ENCODE measurements at places on chromosomes 6 and 20. TPM values are rescaled to one million over a fixed set of nuclear protein-coding genes. Genes with fewer than 3 reads are reported as not detected.

IL17F gene
- not detected for total RNA-seq

PNPLA1 gene
- total RNA-seq = not detected

OPRL1 gene
- 0.71 TPM for total RNA-seq

HRH3 gene
- total RNA-seq = not detected

KIF3B gene
- total RNA-seq = 25.8 TPM

NKAPL gene
- total RNA-seq = 2.9 TPM

QRSL1 gene
- total RNA-seq = 8.3 TPM

CSTF1 gene
- 18.5 TPM for total RNA-seq

FAM209B gene
- total RNA-seq = not detected

- H3K36me3 ChIP-seq = no peaks in the 10 kb centered on the region
- H3K4me1 ChIP-seq = peaks cover 33% of the 10 kb centered on the region
- no peak overlapping the region for H3K27ac ChIP-seq
- no peaks in the 10 kb centered on the region for H3K27me3 ChIP-seq
- H3K4me3 ChIP-seq = no peak overlapping the region
Observed at GRCh38 chr6:118536478-118536877, 11.6 kb upstream of the PLN start.

DNA sequence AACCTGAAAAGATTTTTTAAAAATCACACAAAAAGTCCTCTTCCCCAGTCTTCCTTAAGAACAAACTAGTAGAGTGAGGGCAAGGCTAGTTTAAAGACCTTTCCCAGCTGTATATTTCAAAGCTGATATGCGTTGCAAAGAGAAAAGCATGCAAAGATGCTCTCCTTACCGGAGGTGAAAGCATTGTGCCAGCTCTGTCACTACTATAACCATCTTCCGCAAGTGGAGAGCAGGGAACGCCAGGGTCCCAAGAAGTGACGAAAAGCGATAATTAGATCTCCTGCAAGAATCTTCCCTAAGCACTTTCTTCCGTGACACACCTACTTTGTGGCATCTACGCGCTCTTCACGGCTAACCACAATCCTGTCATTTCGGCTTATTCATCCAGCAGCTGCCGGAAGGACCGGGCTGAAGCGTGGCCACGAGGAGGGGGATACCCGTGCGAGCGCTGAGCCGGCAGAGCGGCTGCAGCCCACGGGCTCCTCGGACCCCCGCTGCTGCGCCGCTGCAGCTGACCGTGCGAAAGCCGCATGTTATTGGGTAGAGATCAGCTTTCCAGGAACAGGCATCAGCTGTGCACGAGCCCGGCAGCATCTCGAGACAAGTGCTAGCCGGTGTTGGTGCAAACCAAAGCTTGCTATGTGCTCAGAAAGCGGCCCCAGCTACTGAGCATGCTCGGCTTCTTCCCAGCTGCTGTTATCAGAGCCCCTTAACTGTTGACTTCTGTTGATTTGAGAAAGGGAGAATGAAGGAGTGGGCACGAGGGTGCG is 57.2 kb upstream of the ARHGAP18 start:
- no peaks in the 10 kb centered on the region for H3K36me3 ChIP-seq
- no peaks in the 10 kb centered on the region for H3K27me3 ChIP-seq
- H3K27ac ChIP-seq = no peak overlapping the region
- peak overlapping the region; percentile 40 for H3K4me3 ChIP-seq

DNA sequence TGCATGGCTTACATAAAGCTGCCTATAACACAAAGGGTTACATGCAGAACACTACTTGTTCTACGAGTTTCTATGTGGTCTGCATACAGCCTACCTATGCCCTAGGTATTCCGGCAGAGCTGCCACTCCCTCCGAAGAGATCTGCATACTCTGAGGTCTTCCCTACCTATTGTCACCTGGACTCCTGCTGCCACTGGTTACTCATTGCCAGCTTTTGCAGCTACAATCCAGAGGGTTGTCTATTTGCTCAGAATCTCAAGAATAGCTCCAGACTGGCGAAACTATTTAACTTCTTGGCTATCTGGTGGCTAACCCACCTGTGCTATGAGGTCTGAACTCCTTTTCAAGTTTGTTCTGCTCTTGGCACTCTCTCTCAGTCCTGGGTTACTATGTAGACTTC is 323.3 kb downstream of the BMP2 start:
- H3K36me3 ChIP-seq = no peaks in the 10 kb centered on the region
- no peaks in the 10 kb centered on the region for H3K27me3 ChIP-seq
- no peak overlapping the region for H3K27ac ChIP-seq
- H3K4me3 ChIP-seq = no peak overlapping the region
- no peaks in the 10 kb centered on the region for H3K4me1 ChIP-seq
- no peak for DNase-seq

DNA sequence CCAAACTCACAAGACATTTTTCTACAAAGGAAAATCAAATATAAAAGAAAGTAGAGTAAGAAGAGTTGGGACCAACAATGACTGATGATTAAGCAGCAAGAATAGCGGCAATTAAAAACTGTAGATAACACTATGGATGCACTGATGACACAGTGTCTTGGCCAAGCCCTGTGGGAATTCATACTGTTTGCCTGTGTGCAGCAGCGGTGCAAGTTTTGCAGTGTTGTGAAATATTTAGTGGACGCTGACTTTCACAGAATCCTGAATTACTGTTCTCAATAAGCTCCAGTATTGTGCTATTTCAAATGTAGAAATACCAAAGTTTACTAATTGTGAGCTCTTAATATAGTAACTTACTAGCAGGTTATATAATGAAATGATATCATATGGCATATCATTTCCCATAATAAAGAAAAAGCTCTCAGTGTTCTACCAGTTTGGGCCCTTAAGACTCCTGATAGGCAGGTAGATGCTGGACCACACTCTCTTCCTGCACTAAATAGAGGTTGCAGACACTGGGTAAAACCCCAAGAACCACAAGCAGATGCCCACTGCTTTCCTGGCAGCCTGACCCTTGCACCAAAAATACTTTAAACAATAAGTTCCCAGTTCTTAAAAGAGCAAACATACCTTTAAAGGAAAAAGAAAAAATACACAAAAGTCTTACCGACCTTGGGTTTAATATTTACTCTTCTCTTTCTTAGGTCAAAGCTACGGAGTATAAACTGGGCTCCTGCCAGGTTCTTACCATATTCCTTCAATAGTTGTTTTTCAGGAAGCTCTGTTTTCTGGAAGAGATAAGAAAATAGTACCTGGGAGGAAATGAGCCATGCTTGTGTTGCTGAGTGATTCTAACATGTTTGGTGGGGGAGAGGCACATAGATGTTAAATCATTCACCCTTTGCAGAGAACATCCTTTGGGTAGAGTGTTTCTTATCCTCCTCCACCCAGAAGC is 41.6 kb downstream of the ANKEF1 start:
- no peak for DNase-seq
- no peak overlapping the region for H3K27ac ChIP-seq
- H3K4me1 ChIP-seq = no peaks in the 10 kb centered on the region
- no peaks in the 10 kb centered on the region for H3K27me3 ChIP-seq
- H3K36me3 ChIP-seq = no peaks in the 10 kb centered on the region
- H3K4me3 ChIP-seq = no peak overlapping the region

DNA sequence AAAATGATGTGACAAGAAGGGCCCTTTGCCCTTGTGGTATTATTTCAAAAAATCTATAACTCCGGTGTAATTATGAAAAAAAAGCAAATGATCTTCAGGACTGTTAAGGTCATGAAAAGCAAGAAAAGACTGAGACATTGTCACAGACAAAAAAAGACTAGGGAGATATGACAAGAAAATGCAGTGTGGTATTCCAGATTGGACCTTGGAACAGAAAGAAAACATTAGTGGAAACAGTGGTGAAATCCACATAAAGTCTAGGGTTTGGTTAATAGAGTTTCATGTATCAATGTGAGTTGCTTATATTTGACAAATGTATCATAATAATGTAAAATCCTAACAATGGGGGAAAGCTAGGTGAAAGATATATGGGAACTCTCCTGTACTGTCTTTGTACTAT is 26.8 kb upstream of the SLC17A3 start:
- H3K4me3 ChIP-seq = no peak overlapping the region
- H3K27me3 ChIP-seq = no peaks in the 10 kb centered on the region
- H3K27ac ChIP-seq = no peak overlapping the region
- H3K4me1 ChIP-seq = no peaks in the 10 kb centered on the region
- no peak for DNase-seq

DNA sequence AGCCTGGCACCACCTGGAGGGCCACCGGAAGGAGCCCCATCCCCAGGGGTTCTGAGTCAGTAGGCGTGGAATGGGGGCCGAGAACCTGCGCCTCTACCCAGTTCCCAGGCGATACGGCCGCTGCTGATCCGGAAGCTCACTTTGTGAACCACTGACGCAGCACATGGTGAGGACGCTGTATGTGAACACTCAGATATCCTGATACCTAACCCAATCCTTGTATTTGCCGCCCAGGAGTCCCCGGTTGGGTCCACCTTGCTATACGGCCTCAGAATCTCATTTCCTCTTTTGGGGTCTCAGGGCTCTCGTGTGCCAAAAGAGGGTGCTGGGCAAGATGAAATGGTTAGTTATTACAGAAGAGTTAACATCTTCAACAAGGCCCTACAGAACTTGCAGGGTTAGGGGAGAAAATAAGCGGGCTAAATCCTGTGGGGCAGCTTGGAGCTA is 604 bp upstream of the RAB5IF start:
- H3K4me3 ChIP-seq = peak overlapping the region; percentile 100
- peak overlapping the region; percentile 87 for H3K27ac ChIP-seq
- peak; percentile 77 for DNase-seq
- peaks cover 16% of the 10 kb centered on the region for H3K36me3 ChIP-seq
- peaks cover 23% of the 10 kb centered on the region for H3K4me1 ChIP-seq
- no peaks in the 10 kb centered on the region for H3K27me3 ChIP-seq

- H3K4me1 ChIP-seq = peaks cover 19% of the 10 kb centered on the region
- no peak overlapping the region for H3K4me3 ChIP-seq
- peaks cover 21% of the 10 kb centered on the region for H3K36me3 ChIP-seq
- H3K27ac ChIP-seq = no peak overlapping the region
Observed at GRCh38 chr20:63734946-63735858, 1.3 kb upstream of the LIME1 start.

- no peaks in the 10 kb centered on the region for H3K27me3 ChIP-seq
- no peak for DNase-seq
- H3K4me3 ChIP-seq = no peak overlapping the region
Observed at GRCh38 chr6:55293116-55293515, 34.2 kb upstream of the GFRAL start.

GRCh38 chr6:52976591-52977035 is 18.5 kb downstream of the GSTA4 start:
- no peaks in the 10 kb centered on the region for H3K4me1 ChIP-seq
- H3K27ac ChIP-seq = no peak overlapping the region
- no peaks in the 10 kb centered on the region for H3K36me3 ChIP-seq

- H3K36me3 ChIP-seq = no peaks in the 10 kb centered on the region
- DNase-seq = no peak
- H3K27ac ChIP-seq = no peak overlapping the region
- no peaks in the 10 kb centered on the region for H3K27me3 ChIP-seq
- H3K4me3 ChIP-seq = no peak overlapping the region
- no peaks in the 10 kb centered on the region for H3K4me1 ChIP-seq
Observed at GRCh38 chr6:1535295-1535694, 74.4 kb upstream of the FOXC1 start.

DNA sequence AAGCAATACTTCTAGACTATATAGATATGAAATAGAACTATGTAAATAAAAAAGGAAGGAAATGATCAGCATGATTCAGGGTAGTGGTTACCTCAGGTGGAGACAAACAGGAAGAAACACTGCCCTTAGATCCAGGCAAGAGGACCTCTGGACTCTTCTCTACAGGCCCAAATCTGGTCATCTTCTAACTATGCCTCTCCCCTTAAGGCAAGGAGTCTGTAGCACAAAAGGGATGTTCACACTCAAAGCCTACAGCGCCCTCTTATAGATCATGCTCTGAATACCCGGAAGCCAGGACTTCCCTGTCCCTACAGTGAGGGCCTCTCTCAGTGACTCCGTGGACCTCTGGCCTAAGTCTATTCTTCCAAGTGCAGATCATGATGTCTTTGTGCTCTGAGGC is 30.4 kb upstream of the HIVEP2 start:
- no peak overlapping the region for H3K4me3 ChIP-seq
- H3K4me1 ChIP-seq = no peaks in the 10 kb centered on the region
- DNase-seq = no peak
- H3K27ac ChIP-seq = no peak overlapping the region

DNA sequence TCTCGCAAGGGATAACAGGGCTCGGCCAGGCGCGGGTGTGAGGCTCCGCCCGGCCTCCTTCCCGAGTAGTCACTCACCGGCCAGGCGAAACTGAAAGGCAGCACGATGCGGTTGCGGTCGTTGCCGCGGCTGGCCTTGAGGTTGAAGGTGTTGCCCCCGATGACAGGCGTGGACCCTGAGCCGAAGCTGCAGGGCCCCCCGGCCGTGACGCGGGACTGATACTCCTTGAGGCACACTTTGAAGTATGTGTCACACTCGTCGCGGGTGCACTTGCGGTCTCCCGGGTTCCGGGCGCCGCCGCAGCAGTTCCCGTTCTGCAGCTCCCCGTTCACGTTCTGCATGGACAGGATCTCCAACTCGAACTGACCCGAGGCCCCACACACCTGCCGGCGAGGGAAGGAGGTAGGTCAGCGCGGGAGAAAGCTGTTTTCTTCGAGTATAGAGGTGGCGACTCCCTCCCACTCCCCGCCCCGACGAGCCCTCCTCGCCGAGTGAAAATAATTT is 1.1 kb downstream of the JAG1 start:
- no peaks in the 10 kb centered on the region for H3K27me3 ChIP-seq
- peaks cover 8% of the 10 kb centered on the region for H3K36me3 ChIP-seq
- H3K4me3 ChIP-seq = peak overlapping the region; percentile 99
- H3K4me1 ChIP-seq = no peaks in the 10 kb centered on the region
- peak overlapping the region; percentile 98 for H3K27ac ChIP-seq
- DNase-seq = peak; percentile 86

GRCh38 chr6:26044140-26045064 is 42.8 kb upstream of the HFE start:
- DNase-seq = peak; percentile 71
- H3K4me3 ChIP-seq = peak overlapping the region; percentile 54
- no peaks in the 10 kb centered on the region for H3K27me3 ChIP-seq
- no peaks in the 10 kb centered on the region for H3K36me3 ChIP-seq
- H3K27ac ChIP-seq = peak overlapping the region; percentile 97

GRCh38 chr20:59813948-59814839 is 119.2 kb downstream of the SYCP2 start:
- no peaks in the 10 kb centered on the region for H3K27me3 ChIP-seq
- H3K4me1 ChIP-seq = no peaks in the 10 kb centered on the region
- H3K36me3 ChIP-seq = no peaks in the 10 kb centered on the region
- H3K27ac ChIP-seq = no peak overlapping the region
- no peak overlapping the region for H3K4me3 ChIP-seq
- DNase-seq = no peak

DNA sequence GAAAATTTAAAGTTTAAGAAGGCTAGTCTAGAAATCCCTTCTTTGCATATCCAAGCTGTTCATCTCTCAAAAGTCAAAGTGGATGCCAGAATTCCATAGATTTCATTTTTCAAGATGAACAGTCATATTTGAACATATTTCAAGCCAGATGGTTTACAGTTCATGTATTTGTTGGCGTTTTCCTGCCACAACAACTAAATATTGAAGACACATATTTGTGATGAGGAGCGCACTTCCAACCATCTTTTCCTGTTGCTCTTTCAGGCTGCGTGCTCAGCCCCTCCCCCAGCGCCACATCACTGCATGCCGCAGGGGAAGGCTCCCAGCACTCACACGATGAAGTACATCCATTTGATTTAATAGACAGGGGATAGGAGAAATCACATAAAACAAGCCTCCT is 5.9 kb upstream of the NOX3 start:
- H3K27ac ChIP-seq = no peak overlapping the region
- H3K27me3 ChIP-seq = no peaks in the 10 kb centered on the region
- DNase-seq = no peak
- H3K4me1 ChIP-seq = no peaks in the 10 kb centered on the region

Data from sigmoid colon (tissue), 7 donors.